Activated CD4-positive, alpha-beta T cell treated with anti-CD3 and anti-CD28 coated beads for 4 hours (primary cell): ENCODE measurements at places on chromosomes 1 and 21.

GRCh38 chr1:25695771-25696311 is 79.2 kb downstream of the MAN1C1 start:
- DNase-seq: no peak

- no peak for DNase-seq
Measured at GRCh38 chr21:41578716-41579115, 70.8 kb upstream of the TMPRSS2 start.

DNA sequence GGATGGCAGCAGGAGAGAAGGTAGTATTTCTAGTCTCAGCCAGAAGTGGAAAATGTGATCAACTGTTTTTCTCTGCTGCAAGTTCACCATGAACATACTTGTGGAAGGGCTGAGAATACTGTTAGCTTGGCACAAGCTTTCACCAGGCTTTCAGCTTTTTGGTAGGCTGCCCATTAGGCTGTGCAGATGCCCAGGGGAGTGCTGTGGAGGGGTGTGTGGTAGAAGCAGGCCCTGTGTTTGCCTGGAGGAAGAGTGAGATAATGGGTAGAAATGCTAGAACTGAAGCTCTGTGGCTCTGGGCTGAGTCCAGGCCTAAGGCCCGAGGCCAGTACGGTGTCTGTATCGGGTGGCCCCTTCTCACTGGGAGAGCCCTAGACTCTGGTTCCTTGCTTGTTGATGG is 9.8 kb downstream of the DNAJC6 start:
- no peak for DNase-seq

DNA sequence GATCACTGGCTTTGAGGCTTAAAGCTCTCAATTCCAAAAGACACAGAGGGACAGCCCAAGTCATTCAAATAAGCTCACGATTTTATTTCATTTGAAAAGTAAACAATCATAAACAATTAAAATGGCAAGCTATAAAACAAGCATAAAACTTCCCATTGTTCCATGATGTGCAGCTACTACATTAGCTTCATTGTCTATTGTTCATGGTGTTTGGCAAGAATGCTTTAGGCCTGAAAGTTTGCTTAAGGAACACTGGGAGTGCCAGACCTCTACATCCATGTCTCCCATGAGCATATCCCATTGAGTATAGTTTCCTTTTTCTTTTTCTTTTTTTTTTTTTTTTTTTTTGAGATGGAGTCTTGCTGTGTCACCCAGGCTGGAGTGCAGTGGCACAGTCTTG is 286.1 kb upstream of the ESRRG start:
- DNase-seq: no peak

DNA sequence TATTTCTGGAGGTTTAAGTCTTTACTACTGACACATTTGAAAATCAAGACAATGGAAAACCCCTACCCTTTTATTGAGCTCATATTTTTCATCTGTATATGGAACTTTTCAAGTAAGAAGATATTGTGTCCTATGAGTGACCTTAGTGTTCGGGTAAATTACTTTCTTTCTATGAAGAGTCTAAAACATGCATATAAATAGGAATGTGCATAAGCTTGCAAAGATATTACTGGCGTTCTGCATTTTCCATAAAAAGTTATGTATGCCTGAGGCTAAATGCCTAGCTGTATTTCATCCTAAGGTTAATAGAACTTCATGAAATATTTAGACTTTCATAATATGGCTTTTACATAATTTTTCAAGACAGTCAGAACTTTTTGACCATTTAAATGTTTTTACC is 495.8 kb upstream of the ADAMTS5 start:
- no peak for DNase-seq

DNA sequence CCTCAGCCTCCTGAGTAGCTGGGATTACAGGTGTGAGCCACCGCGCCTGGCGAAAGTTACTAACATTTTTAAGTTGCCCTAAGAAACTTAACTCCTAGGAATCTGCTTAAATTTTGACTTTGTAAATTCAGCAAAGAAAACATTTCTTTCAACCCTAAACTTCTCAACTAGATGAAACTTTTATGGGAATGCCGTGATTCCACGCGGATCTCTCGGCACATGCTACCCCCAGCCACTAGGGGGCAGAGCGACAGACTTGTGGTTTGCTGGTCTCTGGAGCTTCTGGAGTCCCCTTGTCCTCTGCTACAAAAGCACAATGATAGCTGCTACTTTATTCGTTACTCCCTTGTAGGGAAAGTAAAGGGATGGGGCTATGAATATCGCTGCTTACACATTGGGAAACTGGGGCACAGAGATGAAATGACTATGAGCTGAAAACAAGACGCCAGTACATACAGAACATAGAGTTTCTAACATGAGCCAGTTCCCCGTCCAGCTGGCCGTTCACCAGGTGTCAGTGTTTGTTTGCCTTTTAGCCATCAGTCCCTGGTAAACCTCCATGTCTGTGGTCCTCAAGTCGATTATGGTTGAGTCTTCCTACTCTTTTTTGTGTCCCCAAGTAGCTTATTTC is 114.7 kb downstream of the PBX1 start:
- no peak for DNase-seq

GRCh38 chr21:18449605-18450550 is 46.3 kb upstream of the TMPRSS15 start:
- DNase-seq: no peak

DNA sequence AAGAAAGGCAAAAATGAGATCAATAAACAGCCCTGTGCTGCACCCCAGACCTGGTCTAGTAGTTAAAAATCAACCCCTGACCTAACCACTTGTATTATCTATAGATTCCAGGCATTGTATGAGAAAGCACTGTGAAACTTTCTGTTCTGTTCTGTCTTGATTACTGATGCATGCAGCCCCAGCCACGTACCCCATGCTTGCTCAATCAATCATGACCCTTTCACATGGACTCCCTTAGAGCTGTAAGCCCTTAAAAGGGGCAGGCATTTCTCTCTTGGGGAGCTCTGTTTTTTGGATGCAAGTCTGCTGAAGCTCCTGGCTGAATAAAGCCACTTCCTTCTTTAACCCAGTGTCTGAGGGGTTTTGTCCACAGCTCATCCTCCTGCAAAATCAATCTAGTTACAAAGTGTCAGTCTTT is 24.2 kb upstream of the CD34 start:
- DNase-seq: no peak
